Stimulated activated CD8-positive, alpha-beta memory T cell treated with anti-CD3 and anti-CD28 coated beads, Interleukin-15, amount 100 ng/mL, for 1 hour (primary cell): ENCODE measurements at places on chromosomes 5 and 9.

- DNase-seq: no peak
These were observed 642.4 kb upstream of the C9orf72 start for GRCh38 chr9:28215536-28216299.

- DNase-seq: no peak
These were observed 52.8 kb downstream of the HABP4 start for GRCh38 chr9:96502539-96503373.

- DNase-seq: no peak
These were observed 301.9 kb downstream of the FER start for GRCh38 chr5:109049565-109049964.

GRCh38 chr5:149015561-149015960 is 47.3 kb downstream of the SH3TC2 start:
- no peak for DNase-seq

- DNase-seq: no peak
These were observed 52.0 kb downstream of the ITGA2 start for GRCh38 chr5:53041071-53041692.

DNA sequence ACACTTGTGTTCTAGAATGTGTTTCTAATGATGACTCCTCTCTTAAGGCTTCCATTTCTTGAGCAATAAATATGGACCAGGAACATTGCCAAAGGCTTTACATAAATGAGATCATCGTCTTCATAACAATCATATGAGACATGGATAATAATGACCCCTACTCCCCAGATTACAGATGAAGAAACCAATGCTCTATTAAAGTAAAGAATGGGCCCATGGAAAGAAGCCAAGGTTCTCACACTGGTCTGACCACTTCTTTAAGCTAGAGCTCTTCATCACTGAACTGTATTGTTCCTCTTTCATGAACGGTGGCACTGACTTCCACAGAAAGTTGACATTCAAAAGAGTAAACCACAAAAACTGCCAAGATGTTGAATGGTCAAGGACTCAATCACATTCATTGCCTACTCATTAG is 65.3 kb downstream of the MARCHF3 start:
- DNase-seq: no peak

- DNase-seq: no peak
These were observed 361.2 kb upstream of the DMAC1 start for GRCh38 chr9:8160787-8161186.

DNA sequence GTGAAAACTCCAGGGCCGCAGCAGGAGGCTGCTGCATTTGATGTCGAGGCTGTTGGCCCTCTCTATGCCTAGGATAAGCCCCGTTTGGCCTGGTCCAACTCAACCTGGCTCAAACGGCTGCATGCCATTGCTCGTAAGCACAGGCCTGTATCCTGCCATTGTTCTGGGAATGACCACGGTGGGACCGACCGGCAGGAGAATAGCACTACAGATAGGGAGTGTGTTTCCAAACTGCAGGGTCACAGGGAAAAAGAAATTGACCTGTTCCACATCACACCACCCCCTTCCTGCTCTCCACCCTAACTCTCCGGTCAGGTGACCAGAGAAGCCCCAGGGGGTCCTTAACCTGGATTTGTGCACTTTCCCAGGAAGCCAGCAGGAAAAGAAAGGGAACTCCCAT is 278.7 kb upstream of the KLF4 start:
- no peak for DNase-seq

DNA sequence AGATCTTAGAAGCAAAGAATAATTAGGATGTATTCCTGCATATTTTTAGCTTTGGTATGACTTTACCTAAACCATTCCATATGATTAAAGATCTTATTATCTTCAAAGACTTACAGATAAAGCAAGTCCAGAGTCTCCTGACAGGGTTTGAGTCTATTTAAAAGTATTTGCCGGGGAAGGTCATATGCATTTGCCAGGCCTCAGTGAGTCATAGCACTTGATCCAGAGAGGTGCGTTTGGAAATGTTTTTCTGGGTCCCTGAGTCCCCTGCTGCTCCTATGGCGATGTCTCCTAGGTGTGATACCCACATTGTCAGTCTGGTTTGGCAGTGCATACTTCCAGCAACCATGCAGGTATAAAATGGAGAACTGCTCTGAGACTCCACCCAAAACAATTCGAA is 217.0 kb downstream of the FBXL7 start:
- DNase-seq: no peak

DNA sequence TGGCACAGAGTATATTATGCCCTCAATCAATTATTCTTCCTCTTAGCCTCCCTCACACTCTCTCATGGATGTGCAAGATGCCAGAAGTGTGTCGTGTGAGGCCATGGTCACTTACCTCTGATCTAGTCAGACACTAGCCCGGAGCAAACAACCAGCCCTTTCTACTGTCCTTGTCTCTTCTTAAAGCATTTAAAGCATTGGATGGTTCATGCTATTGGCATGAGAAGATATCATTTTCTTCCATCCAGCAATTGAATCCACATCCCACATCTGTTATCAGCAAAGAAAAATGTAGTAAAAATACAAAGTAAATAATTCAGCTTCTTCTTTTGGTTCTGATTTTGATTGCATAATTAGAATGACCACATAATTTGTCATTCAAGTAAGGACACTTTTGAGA is 267.2 kb upstream of the ACO1 start:
- DNase-seq: no peak

DNA sequence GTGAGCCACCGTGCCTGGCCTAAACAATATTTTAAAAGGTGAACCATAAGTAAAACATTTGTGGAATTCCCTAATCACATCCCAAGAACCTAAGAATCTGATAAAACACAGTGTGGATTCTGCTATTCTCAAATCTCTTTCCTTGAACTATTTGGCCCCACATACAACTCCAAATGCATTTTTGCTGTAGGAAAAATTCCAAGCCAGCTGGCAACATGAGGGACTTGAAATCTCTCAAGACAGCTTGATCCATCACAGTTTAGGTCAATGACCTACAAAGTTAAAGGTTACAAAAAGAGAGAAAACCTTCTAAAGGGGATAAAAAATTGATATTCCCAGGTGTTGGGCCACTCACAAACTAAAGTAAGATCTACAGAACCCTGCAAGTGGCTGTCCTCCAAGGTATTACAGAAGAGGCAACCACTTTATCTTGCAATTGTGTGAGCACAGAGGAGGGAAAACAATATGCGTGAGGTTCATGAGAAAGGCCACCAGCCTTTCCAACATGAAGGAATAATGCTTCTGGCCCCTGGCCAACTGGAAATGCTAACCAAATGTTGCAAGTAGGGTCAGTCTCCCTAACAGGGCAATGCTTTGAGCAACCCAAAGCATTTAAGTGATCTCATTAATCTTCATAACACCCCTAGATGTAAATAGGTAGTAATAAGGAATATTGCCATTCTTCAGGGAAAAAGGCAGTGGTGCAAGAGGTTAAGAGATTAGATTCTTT is 221.4 kb downstream of the SEMA5A start:
- DNase-seq: no peak

GRCh38 chr9:109497226-109498153 is 617 bp downstream of the PTPN3 start:
- no peak for DNase-seq

DNA sequence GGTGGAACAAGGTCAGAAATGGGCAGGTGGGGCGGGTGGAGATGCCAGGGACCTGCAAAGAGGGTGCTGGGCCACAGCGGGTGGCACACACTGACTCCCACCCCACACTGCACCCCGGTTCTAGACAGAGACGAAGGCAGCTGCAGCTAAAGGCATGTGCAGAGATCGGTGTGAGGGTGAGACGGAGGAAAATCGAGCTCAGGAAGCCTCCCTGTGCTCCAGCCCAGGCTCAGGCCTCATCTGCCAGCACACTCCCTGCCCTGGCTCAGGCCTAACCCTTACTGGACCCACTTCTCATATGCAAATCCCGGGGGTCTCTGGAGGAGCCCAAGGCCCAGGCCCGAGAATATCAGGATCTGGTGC is 130.8 kb upstream of the PPP1R26 start:
- no peak for DNase-seq

DNA sequence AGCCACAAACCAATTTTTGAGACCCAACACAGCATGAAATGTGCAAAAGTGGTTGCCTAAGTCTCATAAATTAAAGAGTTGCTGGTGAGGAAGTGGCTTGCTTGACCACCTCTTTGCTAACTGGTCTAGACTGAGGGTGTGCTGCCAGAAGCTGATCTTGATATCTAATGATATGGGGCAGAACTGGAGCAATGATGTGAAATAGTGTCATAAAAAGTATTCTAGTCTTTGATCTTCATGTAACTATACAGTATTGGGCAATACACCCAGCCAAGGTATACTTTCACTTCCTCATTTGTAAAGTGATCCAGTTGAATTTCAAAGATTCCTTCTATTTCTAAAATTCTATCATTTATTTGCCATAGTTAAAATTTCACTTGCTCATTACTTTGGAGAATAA is 5.9 kb upstream of the YTHDC2 start:
- no peak for DNase-seq

DNA sequence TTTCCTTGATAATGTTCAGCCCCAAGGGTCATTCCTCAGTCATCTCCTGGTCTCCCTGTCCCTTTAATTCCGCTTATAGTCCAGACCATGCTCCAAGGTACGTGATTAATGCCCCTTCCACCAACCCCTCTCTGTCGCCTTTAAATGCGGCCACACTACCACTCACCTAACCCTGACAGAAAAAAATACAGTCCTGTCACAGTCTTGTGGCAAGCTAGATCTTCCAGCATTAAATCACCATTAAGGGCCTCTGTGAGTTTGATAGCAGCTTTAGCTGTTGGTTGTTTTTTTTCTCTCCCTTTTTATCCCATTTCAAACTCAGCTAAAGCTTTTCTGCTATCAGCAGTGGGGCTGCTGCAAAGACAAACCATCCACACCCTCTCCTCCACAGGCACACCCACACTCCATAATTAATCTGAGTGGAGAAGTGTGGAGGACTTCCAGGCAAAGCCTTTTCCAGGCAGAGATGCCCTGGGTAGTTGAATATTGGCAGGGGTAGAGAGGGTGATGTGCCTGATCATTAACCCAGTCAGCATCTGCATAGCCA is 522.7 kb upstream of the CLINT1 start:
- no peak for DNase-seq

DNA sequence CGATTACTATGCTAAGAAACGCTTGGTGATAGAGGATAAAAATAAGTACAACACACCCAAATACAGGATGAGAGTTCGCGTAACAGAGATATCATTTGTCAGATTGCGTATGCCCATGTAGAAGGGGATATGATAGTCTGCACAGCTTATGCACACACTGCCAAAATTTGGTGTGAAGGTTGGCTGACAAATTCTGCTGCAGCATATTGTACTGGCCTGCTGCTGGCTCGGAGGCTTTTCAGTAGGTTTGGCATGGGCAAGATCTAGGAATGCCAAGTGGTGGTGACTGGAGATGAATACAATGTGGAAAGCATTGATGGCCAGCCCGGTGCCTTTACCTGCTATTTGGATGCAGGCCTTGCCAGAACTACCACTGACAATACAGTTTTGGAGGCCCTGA is 208.4 kb downstream of the PDZD2 start:
- DNase-seq: no peak

GRCh38 chr5:148471379-148471778 is 87.6 kb downstream of the FBXO38 start:
- no peak for DNase-seq
